ENCODE measurements at places on chromosomes 12 and 14. TPM values are rescaled to one million over a fixed set of nuclear protein-coding genes. Genes with fewer than 3 reads are reported as not detected.

OLR1 gene
- 0.35 TPM for total RNA-seq

SERPINA1 gene
- total RNA-seq: 5.0 TPM

HEATR5A gene
- 47.8 TPM for total RNA-seq

MYH6 gene
- total RNA-seq: 4,934 TPM

BMP4 gene
- total RNA-seq: 8.8 TPM

B3GNT4 gene
- total RNA-seq: not detected

DNA sequence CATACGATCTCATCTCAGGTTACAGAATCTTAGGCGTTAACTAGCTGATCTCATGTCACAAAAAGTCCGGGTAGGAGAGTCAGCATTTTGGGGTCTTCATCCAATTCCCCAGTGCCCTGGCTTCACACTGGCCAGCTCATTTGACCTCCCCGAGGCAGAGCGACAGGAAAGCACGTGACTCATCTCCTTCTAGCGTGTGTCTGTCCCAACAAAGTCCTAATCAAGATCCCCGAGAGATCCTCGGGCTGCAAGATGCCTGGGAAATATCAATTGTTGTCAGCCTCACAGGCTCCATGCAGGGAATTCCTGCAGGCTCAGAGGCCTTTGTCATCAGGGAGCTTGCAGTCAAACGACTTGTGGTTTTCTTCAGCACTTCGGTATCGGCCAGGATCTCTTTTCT is 57.5 kb downstream of the ZNF664 start:
- no peak for DNase-seq

DNA sequence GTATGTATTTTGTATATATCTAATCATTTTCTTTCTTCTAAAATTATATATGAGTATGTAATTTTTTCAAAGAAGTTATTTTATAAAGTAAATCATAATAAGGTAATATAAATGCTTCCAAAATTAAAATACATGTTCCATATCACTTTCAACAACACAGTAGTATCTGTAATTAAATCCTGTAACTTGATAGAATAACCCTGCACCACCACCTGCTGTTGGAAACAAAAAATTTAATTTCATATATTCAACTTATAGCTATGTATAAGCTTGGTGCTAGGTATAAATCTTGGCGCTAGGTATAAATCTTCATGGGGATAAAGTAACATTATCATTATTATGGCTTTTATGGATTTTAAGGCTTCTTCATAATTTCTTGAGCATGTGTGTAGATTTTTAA is 149.7 kb upstream of the DCN start:
- no peak for DNase-seq

DNA sequence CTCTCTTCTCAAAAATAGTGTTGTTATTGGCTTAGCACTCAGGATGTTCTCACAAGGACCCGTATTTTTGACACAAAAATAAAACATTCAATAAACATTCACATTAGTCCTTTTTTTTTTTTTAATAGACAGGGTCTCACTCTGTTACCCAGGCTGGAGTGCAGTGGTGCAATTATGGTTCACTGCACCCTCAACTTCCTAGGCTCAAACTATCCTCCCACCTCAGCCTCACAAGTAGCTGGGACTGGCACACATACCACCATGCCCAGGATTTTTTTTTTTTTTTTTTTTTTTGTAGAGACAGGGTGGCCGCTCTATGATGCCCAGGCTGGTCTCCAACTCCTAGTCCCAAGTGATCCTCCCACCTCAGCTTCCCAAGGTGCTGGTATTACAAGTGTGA is 27.0 kb downstream of the PPP1R13B start:
- DNase-seq: no peak

- DNase-seq: peak; percentile 51
Measured at GRCh38 chr14:76584271-76584702, 177.0 kb upstream of the VASH1 start.

GRCh38 chr14:32367516-32367915 is 38.4 kb downstream of the AKAP6 start:
- DNase-seq: no peak

- DNase-seq: no peak
Measured at GRCh38 chr12:20438299-20438779, 70.0 kb downstream of the PDE3A start.

GRCh38 chr14:96309896-96310330 is 53.2 kb downstream of the ATG2B start:
- no peak for DNase-seq

DNA sequence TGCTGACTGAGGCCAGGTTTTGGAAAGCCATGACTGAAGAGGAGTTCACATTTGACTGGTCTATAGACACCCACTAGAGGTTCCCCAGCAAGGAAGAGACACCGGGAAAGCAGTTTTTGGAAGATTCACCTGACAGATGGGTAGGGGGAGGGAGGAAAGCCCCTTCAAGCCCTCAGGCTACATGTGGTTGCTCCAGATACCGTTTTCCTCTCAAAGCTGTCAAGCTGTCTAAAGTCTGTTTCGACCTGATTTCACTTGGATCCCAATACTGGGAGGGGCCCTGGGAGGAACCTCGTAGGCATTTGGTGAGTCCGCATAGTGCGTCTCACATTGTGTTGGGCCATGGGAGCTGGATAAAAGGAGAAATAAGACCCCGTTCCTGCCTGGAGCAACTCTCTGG is 1.7 kb upstream of the LRP1 start:
- no peak for DNase-seq

- no peak for DNase-seq
Measured at GRCh38 chr14:89418452-89418851, 1.4 kb upstream of the FOXN3 start.

DNA sequence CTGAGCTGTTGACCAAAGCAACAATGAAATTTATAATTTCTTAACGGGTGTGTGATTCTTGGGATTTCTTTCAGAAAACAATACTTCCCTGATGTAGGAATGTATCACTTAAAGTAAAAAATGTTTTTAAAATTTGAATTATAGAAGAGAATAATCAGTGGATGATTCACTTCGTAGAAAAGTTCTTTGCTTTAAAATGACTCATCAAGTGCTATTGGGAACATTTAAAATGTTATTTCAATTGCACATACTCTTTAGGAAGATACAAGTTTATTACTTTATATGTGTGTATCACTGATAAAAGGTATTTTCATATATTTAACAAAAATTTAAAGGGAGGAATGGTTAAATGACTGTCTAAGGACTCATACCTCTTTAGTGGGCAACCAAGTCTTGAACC is 155.3 kb downstream of the PDE3A start:
- DNase-seq: no peak

DNA sequence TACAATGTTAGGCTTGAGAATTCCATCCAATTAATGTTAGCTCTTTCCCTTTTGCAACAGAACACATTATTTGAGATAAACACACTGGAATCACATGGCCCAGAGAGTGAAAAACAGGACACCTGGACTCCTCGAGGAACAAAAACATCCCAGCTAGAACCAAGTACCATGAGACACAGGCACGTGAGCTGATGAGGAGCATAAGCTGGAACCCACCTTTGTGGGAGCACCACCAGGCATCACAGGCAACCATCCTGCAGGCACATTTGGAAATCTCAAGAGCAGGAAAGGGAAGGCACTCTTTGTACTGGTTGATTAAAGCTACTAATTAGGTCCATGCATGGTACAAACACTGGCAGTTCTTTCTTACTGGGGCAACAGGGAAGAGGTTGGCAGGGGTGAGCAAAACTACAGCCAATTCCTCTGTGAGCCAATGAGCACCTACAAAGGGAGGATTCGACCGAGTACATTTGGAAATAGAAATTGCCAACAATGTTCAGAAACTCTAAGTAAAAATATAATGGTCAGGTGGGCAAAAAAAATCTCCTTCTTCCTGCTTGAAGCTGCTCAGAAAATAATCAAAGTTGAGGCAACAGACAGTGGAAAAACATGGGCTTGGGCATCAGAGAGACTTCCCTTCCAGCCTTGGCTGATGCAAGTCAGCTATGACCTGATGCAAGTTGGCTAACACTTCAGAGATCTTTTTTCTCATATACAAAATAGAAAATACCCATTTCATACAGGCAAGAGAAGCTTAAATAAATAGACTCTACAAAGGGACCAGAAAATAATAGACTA is 216.7 kb downstream of the NUAK1 start:
- DNase-seq: peak; percentile 48

DNA sequence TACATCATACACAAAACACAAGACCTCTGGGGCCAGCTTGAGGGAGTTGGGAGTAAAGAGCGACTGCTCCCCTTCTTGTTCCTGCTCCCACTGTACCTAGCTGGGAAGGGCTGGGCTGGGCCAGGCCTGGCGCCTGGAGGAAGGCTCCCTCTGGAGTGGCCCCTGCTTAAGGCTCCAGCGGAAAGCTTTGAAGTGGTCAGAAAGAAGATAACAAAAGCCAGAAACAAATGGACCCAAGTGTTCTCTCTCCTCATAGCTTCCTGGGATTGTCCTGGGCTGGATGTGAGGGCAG is 25.3 kb downstream of the PRPF40B start:
- no peak for DNase-seq
